ENCODE measurements at places on chromosomes 2 and 18. TPM values are rescaled to one million over a fixed set of nuclear protein-coding genes. Genes with fewer than 3 reads are reported as not detected.

Gene DOCK10
- 18.4 TPM for polyA plus RNA-seq

Gene CCDC85A
- not detected for polyA plus RNA-seq

Gene PPIG
- polyA plus RNA-seq: 63.7 TPM

Gene RAMP1
- polyA plus RNA-seq: not detected

Gene KYNU
- polyA plus RNA-seq: 47.9 TPM

Gene NPPC
- not detected for polyA plus RNA-seq

Gene IL36G
- polyA plus RNA-seq: not detected

Gene RBM44
- not detected for polyA plus RNA-seq

Gene KRTCAP3
- 2.1 TPM for polyA plus RNA-seq

Gene LYG2
- polyA plus RNA-seq: not detected

Gene GRP
- polyA plus RNA-seq: not detected

Gene MAP2
- 10.1 TPM for polyA plus RNA-seq

Data from naive B cell (primary cell).